ENCODE measurements at places on chromosomes 3 and 15.

GRCh38 chr15:99503411-99503810 lies 62.4 kb upstream of the MEF2A start:
- DNase-seq, result no peak

GRCh38 chr15:98403569-98403968 lies 244.8 kb upstream of the IGF1R start:
- DNase-seq, result no peak

DNA sequence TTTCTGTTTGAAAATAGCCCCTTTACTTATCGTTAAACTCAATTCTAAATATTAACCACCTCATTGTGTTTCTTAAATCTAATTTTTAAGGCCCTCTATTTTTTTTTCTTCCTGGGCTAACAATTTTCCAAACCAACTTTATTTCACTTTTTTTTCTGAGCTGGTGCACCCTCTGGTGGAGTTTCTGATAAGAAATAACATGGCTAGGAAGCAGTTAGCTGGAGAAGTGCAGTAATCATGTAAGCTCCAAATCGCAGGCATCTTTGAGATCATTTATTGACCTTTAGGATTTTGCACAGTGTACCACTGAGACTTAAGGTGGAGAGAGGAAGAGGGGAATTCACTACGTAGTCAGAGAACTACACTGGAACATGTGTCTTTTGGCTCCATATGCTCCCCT lies 6.4 kb downstream of the TMEM207 start:
- no peak for DNase-seq

DNA sequence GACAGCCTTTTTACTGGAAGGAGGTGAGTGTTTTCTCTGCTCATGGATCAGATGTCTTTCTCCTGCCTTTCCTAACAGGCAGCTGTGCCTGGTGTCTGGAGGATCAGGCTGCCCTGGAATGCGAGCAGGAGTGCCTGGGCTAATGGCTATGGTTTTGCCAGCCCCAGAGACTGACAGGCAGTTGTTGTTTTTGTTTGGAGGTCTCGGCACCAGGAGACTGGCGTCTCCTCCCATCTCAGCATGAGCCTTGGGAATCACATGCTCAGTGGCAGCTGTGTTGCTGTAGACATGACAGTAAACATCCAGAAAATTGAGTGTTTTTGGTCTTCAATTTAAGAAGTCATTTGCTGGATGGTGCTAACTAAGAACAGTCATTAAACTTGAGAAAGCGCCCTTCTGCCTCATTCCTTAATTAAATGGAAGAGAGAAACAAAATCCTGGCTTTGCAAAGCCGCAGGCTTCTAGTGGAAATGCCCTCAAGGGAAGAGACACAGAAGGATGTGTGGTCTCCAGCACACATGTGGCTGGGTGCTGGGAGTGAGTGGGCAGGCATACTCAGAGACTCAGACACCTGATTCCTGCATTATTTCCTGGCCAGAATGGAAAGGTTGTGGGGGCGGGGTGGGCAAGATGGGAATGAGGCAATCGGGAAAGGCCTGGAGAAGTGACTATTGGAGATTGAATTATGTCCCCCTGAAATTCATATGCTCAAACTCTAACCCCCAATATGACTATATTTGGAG lies 97.0 kb upstream of the NMNAT3 start:
- DNase-seq, result no peak

- no peak for DNase-seq
Measured at GRCh38 chr15:62505762-62506161, 340.7 kb upstream of the C2CD4B start.

DNA sequence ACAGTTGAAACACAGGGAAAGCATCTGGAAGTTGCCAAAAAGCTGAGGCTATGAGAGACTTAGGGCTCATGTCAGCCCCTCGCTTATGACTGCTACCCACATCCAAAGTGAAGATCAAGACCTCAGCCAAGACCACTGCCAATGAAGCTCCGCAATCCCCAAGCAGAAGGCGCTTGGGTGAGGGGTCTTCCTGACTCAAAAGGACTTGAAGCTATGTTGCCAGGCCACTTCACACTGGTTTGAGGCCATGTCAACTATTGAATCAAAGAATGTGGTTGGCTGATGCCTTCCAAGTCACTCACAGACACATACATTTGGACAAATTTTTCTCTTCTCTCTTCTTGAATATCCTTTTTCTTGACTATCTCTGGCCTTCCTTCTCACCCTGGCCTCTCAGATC lies 928 bp upstream of the CCR4 start:
- DNase-seq, result no peak

- no peak for DNase-seq
Measured at GRCh38 chr3:135329479-135329878, 534.4 kb downstream of the EPHB1 start.

- DNase-seq, result no peak
Measured at GRCh38 chr3:138180375-138181029, 5.8 kb upstream of the DBR1 start.

GRCh38 chr15:76983590-76984375 lies 11.1 kb upstream of the PSTPIP1 start:
- no peak for DNase-seq

DNA sequence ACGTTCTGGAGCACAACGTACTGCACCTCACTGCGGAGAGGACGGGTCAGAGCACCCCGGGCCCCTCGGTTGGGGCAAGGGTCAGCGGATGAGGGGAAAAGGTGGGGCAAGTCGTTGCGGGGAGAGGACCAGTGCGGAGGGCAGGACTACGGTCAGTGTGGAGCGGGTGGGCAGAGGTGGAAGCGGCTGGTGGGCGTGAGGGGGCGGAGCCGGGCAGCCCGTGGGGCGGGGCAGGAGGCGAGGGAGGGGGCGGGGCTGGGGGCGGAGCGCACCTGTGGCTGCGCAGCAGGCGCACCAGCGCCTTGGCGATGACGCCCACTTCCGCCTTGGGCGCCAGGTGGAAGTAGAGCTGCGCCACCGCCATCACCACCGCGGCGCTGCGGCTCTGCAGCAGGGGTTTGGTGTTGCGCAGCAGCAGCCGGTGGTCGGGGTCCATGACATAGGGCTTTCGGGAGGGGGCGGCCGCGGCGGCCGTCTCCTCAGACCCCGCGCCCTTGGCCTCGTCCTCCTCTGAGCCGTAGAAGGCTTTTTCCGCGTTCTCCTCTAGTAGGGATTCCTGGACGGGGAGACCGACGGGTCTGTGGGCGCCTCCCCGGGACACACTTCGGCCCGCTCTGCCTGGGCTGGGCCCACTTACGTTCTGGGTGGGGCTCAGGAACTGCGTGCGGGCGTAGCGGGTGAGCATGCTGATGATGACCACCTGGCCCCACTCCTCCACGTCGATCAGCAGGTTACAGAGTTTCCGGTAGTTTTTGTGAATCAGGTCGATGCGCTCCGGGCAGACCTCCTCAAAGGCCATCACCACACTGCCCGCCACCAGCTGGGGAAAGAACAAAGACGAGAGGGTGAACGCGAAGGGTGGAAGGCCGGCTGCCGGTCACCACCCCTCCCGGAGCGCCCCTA lies 29.2 kb downstream of the AP3B2 start:
- peak; percentile 54 for DNase-seq

DNA sequence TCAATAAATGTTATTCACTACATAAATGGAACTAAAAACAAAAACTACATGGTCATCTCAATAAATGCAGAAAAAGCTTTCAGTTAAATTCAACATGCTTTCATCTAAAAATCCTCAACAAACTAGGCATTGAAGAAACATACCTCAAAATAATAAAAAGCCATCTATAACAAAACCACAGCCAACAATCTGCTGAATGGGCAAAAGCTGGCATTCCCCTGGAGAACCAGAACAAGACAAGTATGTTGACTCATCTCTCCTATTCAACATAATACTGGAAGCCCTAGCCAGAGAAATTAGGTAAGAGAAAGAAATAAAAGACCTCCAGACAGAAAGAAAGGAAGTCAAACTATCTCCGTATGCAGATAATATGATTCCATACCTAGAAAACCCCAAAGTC lies 759.9 kb downstream of the EPHA3 start:
- DNase-seq, result no peak

DNA sequence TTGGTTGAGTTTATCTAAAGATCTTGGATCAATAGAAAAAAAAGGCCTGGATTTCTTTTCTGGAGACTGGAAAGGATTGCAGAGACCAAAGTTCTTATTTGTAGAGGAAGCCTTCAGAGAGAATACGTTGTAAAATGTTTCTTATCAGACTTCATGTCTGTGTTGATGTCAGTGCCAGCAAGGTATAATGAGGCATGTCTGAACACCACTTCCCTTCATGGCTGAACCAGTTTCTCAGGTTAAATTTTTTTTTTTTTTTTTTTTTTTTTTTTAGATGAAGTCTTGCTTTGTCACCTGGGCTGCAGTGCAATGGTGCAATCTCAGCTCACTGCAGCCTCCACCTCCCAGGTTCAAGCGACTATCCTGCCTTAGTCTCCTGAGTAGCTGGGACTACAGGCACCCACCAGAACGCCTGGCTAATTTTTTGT lies 17.8 kb upstream of the ZNF774 start:
- no peak for DNase-seq

GRCh38 chr3:38039899-38040261 lies 872 bp downstream of the DLEC1 start:
- DNase-seq, result no peak

GRCh38 chr3:195762611-195763010 lies 41.8 kb downstream of the MUC20 start:
- no peak for DNase-seq

DNA sequence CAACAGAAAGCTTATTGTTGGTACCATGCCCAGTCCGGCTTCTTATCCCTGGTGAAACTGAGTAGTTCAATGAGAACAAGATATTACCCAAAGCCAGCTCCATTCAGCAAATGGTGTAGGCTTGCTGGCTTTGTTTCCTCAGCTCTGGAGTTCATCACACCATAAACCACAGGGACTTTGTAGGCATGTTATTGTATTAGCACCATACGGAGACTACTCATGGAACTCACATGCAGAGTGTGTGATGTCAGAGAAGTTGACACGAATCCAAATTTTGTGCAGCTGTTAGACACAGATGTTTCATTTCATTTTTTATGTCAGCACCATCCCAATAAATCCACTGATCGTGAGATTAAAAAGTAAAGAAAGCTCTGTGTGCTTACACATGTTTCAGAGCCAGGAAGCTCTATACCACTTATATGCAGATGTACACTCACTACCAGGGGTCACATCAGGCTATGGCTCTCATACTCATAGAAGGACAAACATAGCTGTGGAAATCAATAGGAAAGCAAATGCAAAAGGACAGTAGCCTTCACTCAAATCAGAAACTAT lies 63.4 kb upstream of the LEKR1 start:
- no peak for DNase-seq

- no peak for DNase-seq
Measured at GRCh38 chr3:182438398-182438797, 354.9 kb upstream of the ATP11B start.

DNA sequence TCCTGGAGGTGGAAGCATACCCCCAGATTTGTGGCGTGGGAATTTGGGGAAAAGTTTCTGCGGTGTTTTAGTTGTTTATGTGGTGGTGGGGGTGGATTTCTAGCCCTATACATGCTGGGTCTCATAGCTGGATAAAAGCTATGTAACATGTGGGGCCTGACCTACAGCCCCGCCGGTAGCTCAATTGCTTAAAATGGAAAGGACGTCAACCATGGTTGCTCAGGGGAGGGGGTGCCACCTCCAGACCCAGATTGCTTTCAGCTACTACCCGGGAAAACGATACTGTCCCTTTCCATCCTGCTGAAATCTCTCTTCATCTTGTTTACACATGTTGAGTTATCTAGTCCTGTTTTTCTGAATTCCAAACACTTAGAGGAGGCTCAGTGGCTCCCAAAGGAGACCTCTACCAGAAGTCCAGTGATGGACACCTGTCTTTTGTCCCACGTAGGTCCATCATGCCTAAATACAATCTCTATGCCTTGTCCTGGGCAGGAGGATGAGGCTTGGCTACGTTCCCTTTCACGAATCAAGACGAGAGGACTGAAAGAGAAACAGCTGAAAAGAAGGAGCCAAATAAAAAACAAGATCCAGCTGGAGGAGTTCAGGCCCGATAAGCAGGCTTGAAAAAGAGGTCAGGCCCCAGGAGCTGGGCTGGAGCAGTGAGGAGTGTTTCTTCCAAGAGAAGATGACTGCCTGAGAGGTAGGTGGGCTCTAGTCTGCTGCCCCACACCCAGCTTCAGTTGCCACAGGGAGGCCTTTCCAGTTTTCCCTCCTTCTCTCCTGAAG lies 72.1 kb upstream of the TPRG1 start:
- no peak for DNase-seq

DNA sequence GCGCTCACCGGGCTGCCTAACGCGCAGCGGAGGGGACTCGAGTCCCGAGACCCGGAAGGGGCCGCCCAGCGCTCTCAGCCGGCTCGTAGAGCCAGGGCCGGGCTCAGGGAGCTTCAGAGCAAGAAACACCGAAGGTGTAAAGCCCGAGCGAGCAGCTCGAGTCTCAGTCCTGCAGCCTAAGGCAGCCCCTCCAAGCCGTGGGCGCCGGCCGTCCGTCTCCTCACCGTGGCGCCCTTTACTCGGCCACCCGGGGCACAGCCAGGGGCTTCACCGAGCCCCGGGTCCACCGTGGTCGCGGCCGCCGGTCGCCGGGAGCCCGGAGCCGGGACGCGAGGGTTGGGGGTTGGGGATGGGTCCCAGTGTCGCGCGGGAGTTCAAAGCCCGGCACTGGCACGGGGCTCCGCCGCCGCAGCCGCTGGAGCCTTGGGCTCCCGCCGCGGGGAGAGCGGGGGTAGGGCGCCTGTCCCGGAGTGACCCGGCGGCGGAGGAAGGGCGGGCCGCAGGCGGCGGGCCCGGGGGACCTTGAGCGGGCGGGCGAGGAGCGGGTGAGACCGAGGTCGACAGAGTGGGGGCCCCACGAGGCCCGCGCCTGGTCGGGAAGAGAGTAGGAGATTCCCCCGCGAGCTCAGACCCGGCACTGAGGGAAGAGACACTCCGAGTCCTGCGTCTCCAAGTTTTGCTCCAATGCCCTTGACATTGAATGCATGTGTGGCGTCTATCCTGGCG lies 26.9 kb upstream of the THRB start:
- no peak for DNase-seq

GRCh38 chr15:68369931-68370767 lies 61.8 kb downstream of the ITGA11 start:
- no peak for DNase-seq

DNA sequence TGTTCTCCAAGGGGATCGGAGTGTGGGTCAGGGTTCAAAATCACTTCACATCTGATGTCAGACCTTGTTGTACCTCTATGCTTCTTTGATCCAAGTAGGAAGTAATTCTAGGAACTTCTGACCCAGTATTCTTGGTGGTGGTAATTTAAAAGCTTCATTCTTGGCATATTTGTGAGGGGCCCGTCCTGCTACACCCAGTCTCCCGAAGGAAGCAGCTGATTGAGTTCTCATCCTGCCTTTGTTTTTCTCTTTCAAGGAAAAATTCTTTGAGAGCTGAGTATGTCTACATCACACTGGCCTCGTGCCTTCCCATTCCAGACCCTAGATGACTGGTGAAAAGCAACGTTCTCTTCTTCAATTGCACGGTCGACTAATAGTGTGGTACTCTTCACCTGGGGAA lies 234.4 kb upstream of the TPRG1 start:
- DNase-seq, result no peak

- DNase-seq, result no peak
Measured at GRCh38 chr15:101613130-101614000, 38.8 kb downstream of the TM2D3 start.
